Activated CD4-positive, alpha-beta memory T cell treated with anti-CD3 and anti-CD28 coated beads, Interleukin-2, amount 10 ng/mL, durations not matched to agents 7 days and 5 days (primary cell): ENCODE measurements at places on chromosomes 12 and 14.

- no peaks in the 10 kb centered on the region for H3K4me1 ChIP-seq
- H3K27me3 ChIP-seq, result no peaks in the 10 kb centered on the region
- no peak overlapping the region for H3K27ac ChIP-seq
- no peaks in the 10 kb centered on the region for H3K36me3 ChIP-seq
- DNase-seq, result no peak
Measured at GRCh38 chr14:53360829-53361228, 207.7 kb upstream of the DDHD1 start.

DNA sequence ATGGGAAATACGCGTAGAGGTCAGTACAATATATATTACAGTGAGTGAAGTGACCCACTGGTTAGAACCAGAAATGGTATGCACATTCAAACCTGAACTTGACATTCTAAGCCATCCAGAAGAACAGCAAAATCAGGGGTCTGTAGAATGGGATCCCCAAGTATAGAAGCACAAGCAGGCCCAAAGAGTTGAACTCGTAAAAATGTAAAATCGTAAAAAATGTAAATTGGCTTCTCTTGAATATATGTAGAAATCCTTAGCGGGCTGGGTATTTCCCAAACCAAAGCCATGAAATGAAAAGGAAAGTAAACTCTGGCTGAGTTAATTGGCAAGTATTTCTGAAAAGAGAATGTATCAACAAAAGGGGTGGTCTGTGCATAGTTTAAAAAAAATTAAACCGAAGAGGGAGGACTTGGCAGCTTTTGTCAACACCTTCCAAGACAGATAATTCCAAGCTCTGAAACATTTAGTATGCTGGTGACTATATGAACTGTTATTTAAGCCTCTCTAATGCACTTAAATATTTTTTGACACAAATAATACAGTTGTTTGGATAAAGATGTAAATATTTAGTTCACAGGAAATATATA is 1505.6 kb upstream of the FLRT2 start:
- no peaks in the 10 kb centered on the region for H3K27me3 ChIP-seq
- H3K4me3 ChIP-seq, result no peak overlapping the region
- no peak overlapping the region for H3K27ac ChIP-seq
- DNase-seq, result no peak

GRCh38 chr12:12985817-12986408 is 14.2 kb downstream of the HEBP1 start:
- H3K36me3 ChIP-seq, result no peaks in the 10 kb centered on the region
- no peaks in the 10 kb centered on the region for H3K4me1 ChIP-seq
- no peak for DNase-seq
- H3K27me3 ChIP-seq, result no peaks in the 10 kb centered on the region

- peaks cover 5% of the 10 kb centered on the region for H3K27me3 ChIP-seq
- H3K27ac ChIP-seq, result no peak overlapping the region
- H3K4me1 ChIP-seq, result no peaks in the 10 kb centered on the region
- DNase-seq, result no peak
- no peak overlapping the region for H3K4me3 ChIP-seq
Measured at GRCh38 chr14:56708704-56709103, 101.6 kb downstream of the OTX2 start.

DNA sequence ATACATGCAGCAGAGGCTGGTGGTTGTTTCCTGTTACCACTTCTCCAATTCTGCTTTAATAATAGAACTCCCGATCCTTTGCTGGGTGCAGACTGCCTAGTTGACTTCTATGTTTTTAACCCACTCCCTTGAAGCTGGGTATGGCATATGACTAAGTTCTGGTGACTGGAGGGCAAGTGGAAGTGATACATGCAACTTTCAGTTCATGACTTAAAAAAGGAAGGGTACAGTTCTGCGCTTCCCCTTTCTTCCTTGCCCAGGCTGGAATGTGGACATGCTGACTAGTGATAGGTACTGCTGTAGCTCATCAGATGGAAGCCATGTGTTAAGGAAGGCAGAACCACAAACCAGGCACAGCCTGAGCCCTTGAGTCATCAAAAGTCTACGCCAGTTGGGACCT is 2.4 kb upstream of the A2M start:
- H3K27ac ChIP-seq, result no peak overlapping the region
- no peaks in the 10 kb centered on the region for H3K27me3 ChIP-seq
- no peaks in the 10 kb centered on the region for H3K36me3 ChIP-seq
- DNase-seq, result no peak

- H3K36me3 ChIP-seq, result no peaks in the 10 kb centered on the region
- H3K4me3 ChIP-seq, result no peak overlapping the region
- H3K27me3 ChIP-seq, result no peaks in the 10 kb centered on the region
- peaks cover 6% of the 10 kb centered on the region for H3K4me1 ChIP-seq
Measured at GRCh38 chr12:70383484-70383883, 17.4 kb downstream of the KCNMB4 start.

DNA sequence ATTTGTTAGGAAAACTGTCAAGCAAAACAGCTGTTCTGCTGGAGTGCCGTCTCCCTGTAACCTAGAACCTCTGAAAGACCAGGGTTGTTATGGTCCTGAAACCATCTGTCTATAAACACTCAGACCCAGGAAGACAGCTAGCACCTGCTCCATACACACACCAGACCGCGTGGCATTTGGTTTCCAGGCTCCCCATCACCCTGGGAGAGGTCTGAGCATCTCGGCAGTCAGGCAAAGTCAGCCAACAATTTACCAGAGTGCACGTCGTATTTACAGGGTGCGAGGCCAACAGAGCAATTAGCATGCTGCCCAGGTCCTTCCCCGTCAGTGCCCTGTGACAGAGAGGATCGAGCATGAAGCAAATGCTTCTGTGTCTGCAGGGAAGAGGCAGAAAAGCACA is 272.5 kb downstream of the SLC15A4 start:
- no peaks in the 10 kb centered on the region for H3K36me3 ChIP-seq
- DNase-seq, result no peak
- no peak overlapping the region for H3K27ac ChIP-seq
- no peaks in the 10 kb centered on the region for H3K4me1 ChIP-seq

GRCh38 chr14:92585981-92586937 is 72.7 kb downstream of the RIN3 start:
- peak overlapping the region; percentile 55 for H3K4me3 ChIP-seq
- H3K36me3 ChIP-seq, result peaks cover 30% of the 10 kb centered on the region
- peaks cover 87% of the 10 kb centered on the region for H3K4me1 ChIP-seq
- H3K27me3 ChIP-seq, result peaks cover 14% of the 10 kb centered on the region

GRCh38 chr14:60648934-60649874 is at the start of gene SIX1:
SIX1 (minus strand) TSS chr14:60649477; CDS start chr14:60649189, 288 bp downstream.
- H3K27ac ChIP-seq, result no peak within 1 kb of the TSS
- peak within 1 kb of the TSS; percentile 67 for H3K4me3 ChIP-seq
- DNase-seq, result peak; percentile 57

GRCh38 chr14:103846097-103846496 is 1.3 kb downstream of the PPP1R13B start:
- H3K27me3 ChIP-seq, result peaks cover 19% of the 10 kb centered on the region
- H3K36me3 ChIP-seq, result peaks cover 2% of the 10 kb centered on the region
- DNase-seq, result no peak
- peak overlapping the region; percentile 83 for H3K4me3 ChIP-seq

DNA sequence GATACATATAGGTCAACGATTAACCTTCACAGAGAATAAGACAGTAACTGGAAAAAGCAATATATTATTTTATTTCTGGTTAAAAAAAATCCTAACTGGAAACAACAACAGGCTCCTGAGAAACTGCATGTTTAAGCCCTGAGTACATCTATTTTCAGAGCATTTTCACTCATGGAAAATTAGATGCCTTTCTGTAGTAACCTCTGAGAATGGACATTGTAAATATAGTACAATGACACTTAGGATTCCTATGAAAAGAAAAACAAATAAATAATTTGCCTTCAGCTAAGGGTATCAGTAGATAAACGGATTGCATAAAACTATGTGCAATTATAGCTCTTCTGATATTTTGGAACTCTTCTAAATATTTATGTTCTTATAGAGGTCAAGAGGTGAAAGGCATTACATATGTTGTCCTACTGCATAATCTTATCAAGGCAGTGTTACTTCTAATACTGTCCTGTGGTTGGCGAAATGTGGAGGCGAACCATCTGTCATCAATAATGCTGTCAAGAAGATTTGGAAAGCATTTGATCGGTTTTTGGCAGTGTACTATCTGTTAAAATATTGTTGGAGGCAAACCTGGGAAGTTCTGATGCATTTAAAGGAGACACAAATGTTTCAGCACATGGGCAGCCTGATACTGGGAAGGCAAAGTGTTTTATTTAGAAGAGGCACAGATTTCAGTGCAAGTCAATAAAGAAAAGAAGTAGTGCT is 381.8 kb downstream of the BTG1 start:
- DNase-seq, result no peak
- H3K27ac ChIP-seq, result no peak overlapping the region
- H3K36me3 ChIP-seq, result no peaks in the 10 kb centered on the region
- no peaks in the 10 kb centered on the region for H3K4me1 ChIP-seq
- no peak overlapping the region for H3K4me3 ChIP-seq

DNA sequence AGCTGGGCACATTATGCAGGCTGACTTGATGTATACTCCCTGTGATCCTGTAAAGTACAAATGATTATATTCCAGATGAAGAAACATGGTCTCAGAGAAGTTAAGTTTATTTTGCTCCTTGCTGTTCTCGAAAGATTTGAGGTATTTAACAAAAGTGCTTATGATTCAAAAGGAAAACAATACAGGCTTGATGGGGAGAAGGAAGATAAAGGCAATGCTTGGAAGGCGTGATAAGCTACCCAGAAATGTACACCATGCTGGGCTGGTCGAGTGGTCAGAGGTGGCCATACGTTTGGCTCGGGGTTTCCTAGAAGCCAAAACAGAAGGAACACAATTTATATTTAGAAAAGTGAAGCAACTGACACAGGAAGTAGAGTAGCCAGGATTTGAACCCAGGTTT is 201.0 kb downstream of the KTN1 start:
- H3K27ac ChIP-seq, result no peak overlapping the region
- no peaks in the 10 kb centered on the region for H3K36me3 ChIP-seq
- H3K27me3 ChIP-seq, result peaks cover 17% of the 10 kb centered on the region
- H3K4me1 ChIP-seq, result peaks cover 2% of the 10 kb centered on the region
- H3K4me3 ChIP-seq, result no peak overlapping the region
- DNase-seq, result no peak

- no peaks in the 10 kb centered on the region for H3K27me3 ChIP-seq
- no peak overlapping the region for H3K27ac ChIP-seq
- no peak for DNase-seq
- H3K4me1 ChIP-seq, result no peaks in the 10 kb centered on the region
- no peaks in the 10 kb centered on the region for H3K36me3 ChIP-seq
- H3K4me3 ChIP-seq, result no peak overlapping the region
Measured at GRCh38 chr12:18391151-18391550, 129.8 kb downstream of the PIK3C2G start.

GRCh38 chr14:102020058-102020971 is 55.9 kb downstream of the DYNC1H1 start:
- H3K27me3 ChIP-seq, result no peaks in the 10 kb centered on the region
- H3K36me3 ChIP-seq, result peaks cover 67% of the 10 kb centered on the region
- H3K4me1 ChIP-seq, result peaks cover 16% of the 10 kb centered on the region
- H3K4me3 ChIP-seq, result no peak overlapping the region

DNA sequence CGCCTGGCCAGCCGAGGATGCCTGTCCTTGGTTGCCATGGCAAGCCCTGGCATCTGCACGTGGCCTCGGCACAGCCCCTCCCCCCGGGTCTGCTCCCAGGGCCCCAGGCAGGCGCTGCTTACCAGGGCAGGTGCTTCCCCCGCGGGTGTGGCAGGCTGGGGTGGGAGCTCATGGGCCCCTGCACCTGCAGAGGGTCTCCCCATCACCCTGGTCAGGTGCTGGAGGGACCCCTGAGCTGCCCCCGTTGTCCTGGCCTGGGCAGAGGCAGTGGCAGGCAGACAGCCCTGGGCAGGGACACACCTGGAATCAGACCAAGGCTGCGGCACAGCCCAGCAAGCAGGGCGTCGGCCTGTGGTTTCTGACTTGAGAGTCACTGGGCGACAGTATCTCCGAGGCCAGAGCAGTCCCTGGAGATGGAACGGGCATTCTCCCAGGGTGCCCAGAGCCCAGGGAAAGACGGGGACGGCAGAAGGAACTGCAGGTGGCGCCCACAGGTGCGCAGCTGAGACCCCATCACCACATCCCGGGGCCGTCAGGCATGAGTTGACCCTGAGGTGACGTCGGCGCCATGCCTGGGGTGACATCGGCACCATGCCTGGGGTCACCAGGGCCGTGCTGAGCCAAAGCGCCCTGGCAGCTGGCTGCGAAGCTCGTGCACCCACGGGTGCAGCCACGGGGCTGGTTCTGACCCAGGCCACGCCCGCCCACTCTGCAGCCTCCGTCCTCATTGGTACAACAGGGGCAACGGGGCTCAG is 56.1 kb upstream of the FBRSL1 start:
- DNase-seq, result no peak
- peaks cover 40% of the 10 kb centered on the region for H3K4me1 ChIP-seq
- H3K27ac ChIP-seq, result no peak overlapping the region
- no peak overlapping the region for H3K4me3 ChIP-seq
- no peaks in the 10 kb centered on the region for H3K36me3 ChIP-seq
- H3K27me3 ChIP-seq, result peaks cover 6% of the 10 kb centered on the region

- peaks cover 2% of the 10 kb centered on the region for H3K36me3 ChIP-seq
- H3K4me1 ChIP-seq, result peaks cover 28% of the 10 kb centered on the region
- peak overlapping the region; percentile 89 for H3K4me3 ChIP-seq
- H3K27ac ChIP-seq, result peak overlapping the region; percentile 78
Measured at GRCh38 chr14:23285530-23286019, 357 bp downstream of the HOMEZ start.

DNA sequence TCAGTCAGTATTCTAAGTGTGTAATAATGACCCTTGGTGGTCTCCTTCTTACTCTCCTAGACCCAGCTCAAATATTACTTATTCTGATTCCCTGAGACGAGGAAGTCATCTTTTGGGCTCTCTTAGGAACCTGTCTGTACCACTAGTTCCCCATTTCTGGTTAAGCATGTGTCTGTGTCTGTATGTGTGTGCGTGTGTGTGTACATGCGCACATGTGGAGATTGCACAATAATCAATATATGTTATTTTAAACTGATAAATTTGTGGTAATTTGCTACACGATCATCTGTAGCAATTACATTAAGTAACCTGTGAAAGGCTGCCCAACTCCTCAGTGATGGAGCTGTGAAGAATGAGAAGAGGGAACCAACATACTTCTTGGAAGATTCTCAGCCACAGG is 132.2 kb downstream of the ASCL4 start:
- DNase-seq, result no peak
- H3K27ac ChIP-seq, result no peak overlapping the region
- peaks cover 43% of the 10 kb centered on the region for H3K27me3 ChIP-seq
- no peak overlapping the region for H3K4me3 ChIP-seq
- H3K4me1 ChIP-seq, result peaks cover 15% of the 10 kb centered on the region
- no peaks in the 10 kb centered on the region for H3K36me3 ChIP-seq

DNA sequence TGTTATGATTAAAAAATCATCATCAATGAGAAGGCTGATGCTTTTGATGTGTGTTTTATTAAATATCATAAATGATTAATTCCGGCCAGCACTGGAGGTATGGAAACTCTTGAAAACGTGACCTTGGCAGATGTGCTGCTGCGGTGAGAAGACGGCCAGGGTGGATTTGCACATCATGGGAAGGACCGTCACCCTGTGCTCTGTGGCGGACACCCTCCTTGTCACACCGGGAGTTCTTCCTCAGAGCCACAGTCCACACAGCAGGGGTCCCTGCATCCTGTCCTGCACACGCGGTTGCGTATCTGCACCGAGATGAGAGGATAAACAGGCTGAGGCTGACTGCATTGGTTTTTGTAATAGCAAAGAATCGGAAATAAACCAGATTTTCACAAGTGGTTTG is 33.5 kb downstream of the FZD10 start:
- H3K4me1 ChIP-seq, result no peaks in the 10 kb centered on the region
- H3K27me3 ChIP-seq, result no peaks in the 10 kb centered on the region
- H3K4me3 ChIP-seq, result no peak overlapping the region
- no peak for DNase-seq
- H3K36me3 ChIP-seq, result no peaks in the 10 kb centered on the region
- no peak overlapping the region for H3K27ac ChIP-seq

- H3K27me3 ChIP-seq, result peaks cover 7% of the 10 kb centered on the region
- no peaks in the 10 kb centered on the region for H3K36me3 ChIP-seq
- no peak overlapping the region for H3K27ac ChIP-seq
- no peak overlapping the region for H3K4me3 ChIP-seq
- no peaks in the 10 kb centered on the region for H3K4me1 ChIP-seq
Measured at GRCh38 chr12:65334521-65334920, 56.0 kb downstream of the MSRB3 start.
